ENCODE measurements at places on chromosomes 6 and 20.

DNA sequence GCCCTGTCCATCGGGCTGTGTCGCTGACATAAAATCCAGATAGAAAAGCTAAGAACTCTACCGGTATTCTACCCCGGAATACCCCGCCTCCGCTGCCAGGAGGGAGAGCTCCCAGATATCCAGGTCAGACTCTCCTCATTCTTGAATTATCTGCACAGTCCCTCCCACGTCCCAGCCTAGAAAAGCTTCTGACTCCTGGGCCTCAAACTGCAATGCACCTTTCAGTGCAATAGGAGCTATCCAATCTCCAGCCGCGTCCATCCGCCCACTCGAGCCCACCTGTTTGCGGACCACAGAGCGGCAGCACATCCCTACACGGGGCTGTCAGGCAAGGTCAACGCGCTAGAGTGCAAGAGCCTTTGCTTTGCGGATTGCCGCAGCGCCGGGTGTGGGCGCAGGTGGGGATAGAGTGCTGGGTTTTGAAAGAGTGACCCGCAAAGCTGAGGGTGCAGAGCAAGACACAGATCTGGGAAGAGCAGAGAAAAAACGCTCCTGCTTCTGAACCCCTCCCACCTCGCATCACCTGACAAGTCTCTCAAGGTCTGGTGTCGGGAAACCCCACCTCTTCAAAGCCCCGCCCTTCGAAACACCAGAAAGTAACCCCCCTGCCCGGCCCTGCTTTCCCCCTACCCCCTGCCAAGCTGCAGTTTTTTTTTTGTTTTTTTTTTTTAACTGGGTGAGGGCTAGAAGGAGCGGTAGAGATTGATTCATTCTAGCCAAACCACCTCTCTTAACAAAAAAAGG lies 1.3 kb downstream of the TAPBP start:
- DNase-seq = no peak

- DNase-seq = no peak
Measured at GRCh38 chr20:15544742-15545141, 1028.5 kb downstream of the KIF16B start.

GRCh38 chr6:107539849-107540464 lies 50.0 kb downstream of the SOBP start:
- DNase-seq = no peak

DNA sequence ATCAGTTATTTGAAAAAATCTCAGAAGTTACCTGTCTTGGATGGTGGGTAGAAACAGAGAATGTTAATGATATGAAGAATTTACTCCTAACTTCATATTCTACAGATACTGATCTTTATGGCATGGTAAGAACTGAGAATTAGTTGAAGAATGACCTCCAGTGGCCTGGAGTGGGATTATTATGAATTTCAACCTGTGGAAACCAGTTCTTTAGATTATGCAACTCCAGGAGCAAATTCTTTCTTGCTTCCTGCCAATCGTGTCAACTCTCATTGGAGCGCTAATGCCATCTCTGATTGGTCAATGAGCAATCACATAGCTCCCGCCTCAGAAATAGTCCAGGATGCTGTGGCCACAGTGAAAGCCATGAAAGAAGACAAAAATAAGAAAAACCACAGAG lies 40.6 kb downstream of the LYRM2 start:
- no peak for DNase-seq

DNA sequence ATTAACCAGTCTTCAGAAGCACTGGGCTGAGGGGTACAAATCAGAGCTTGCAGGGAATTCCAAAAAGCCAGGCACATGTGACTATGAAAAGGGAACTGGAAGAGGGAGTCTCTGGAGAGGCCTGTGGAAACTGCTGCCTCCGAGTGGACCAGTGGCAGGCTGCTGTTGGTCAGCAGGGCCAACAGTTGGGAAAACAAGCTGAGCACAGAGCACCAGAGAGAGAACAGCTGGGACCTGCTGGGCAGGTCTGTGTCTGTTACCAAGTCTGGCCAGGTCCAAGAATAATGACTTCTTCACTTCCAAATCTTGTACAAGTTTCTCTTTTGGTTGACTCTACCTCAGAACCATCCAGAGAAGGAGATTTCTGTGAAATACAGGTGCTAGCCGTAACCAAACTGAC lies 81.4 kb downstream of the LIN28B start:
- peak; percentile 27 for DNase-seq

- DNase-seq = no peak
Measured at GRCh38 chr6:33164176-33164575, 28.1 kb downstream of the COL11A2 start.

- no peak for DNase-seq
Measured at GRCh38 chr20:51510936-51511605, 31.4 kb downstream of the NFATC2 start.

GRCh38 chr6:40556881-40557280 lies 30.3 kb downstream of the LRFN2 start:
- DNase-seq = no peak

GRCh38 chr6:18530201-18530600 lies 143.1 kb downstream of the RNF144B start:
- DNase-seq = no peak

DNA sequence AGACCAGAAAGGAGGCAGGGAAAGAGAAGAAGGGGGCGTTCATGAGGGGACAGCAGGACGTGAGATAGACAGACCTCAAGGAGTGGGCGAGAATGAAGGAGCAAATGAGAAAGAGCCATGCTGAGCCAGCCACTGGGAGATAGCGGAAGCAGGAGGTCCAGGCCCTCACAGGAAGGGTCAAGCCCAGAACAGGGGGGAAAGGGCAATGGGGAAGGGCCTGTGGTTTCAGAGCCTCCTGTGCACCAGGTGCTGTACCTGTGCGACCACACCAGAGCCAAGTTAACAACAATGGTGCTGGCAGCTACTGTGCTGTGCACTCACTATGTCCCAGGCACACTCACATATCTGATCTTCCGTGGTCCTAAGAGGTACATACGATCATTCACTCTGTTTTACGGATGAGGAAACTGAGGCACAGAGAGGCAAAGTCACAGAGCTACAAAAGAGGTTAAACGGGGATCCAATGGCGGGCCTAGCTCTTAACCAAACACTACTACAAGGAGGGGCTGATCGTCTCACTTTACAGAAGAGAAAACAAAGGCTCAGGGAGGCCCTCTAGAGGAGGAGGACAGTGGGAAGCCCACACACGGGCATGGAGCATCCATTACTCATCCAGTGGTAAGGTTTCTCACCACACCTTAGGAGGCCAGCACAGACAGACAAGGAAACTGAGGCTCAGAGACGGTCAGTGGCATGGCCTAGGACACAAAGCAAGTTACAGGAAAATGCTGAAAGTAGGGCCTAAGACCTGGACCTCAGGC lies 129.1 kb downstream of the PREX1 start:
- no peak for DNase-seq

DNA sequence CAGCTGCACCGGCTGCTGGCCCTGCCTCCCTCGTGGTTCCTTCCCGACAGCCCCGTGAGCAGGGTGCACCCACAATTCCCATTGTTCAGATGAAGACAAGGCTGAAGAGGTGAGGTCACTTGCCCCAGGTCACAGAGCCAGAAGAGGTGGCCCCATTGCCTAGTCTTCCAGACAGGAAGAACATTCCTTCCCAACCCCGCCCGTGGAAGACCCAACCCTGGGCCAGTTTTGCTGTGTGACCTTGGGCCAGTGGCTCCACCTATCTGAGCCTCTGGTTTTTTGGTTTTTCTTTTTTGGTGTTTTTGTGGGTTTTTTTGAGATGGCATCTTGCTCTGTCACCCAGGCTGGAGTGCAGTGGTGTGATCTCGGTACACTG lies 61.7 kb downstream of the RIPOR3 start:
- no peak for DNase-seq

GRCh38 chr20:1907586-1907985 lies 12.4 kb downstream of the SIRPA start:
- DNase-seq = peak; percentile 52

- no peak for DNase-seq
Measured at GRCh38 chr6:8442150-8442549, 6.8 kb upstream of the SLC35B3 start.

DNA sequence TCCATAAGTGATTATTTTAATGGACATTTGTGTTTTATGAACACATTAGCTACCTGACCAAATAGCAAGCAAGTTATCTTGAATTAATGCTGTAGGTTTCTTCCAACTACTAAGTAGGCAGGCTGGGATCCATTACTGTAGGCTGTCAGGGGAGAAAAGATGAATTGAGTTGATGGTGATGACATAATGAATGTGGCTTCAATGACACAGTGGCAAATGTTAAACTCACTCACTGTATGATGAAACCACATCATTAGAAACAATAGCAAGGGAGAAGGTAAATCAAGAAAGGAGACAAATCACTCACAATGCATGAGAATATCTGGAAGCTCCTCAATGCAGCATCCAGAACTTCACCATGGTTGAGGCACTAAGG lies 529.7 kb upstream of the CITED2 start:
- no peak for DNase-seq

DNA sequence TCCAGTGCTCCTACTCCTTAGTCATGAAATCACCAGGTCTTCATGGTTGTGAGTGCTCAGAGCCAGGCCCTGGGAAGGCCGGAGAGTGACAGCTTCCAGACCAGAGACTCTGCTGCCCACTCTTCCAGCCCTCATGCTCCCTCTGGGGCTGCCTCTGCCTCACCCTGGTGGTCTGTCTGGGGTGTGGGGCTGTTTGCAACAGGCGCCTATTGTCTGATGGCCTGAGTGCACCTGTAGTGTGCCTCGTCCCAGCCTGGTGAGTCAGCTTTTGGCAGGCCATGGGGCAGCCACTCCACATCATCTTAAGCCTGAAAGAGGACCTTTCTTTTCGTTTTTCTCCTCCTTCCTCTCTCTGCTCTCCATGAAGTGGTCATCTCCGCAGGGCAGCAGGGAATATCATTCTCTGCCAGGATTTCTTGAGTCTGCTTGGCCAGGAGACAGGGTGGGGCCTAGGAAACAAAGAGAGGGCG lies 173.8 kb downstream of the VEGFA start:
- DNase-seq = peak; percentile 34

- no peak for DNase-seq
Measured at GRCh38 chr20:22728146-22728745, 143.9 kb upstream of the FOXA2 start.

GRCh38 chr6:163149279-163149848 lies 265.2 kb upstream of the QKI start:
- DNase-seq = no peak

DNA sequence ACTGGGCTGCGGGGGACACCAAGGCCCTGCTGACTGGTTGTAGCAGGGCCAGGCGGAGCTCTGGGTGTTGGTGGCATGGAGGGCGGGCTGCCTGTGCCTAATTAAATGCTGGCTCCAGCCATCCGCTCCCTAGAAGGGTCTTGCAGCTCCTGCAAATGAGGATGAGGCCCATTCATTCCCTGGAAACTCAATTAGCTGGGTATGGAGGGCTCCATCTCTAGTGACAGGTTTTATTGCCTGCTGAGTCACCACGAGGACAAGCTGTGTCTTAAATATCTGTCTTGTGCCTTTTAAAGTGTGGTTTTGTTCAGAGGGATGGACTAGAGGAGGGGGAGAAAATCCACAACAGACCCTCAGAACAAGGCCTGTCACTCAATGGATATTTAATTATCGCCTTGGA lies 60.9 kb downstream of the SULF2 start:
- DNase-seq = no peak

DNA sequence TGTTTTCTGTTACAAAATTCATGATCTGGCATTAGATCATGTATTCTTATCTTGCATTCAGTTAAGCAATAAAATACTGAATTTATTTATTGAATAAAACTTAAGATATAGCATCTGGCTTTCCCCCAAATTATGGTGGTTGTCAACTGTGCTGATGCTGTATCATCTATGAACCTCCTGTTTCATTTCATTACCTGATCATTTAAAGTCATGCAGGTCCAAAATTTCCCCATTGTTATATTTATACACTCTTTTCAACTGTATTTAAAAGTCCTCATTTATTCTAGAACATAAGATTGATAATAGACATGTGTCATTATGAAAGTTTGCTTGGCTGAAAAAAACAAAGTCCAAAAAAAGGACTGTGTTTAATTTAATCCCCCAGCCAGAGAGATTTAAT lies 627.4 kb upstream of the ADGRB3 start:
- DNase-seq = no peak

GRCh38 chr6:2147766-2148448 lies 97.5 kb downstream of the GMDS start:
- DNase-seq = no peak

GRCh38 chr6:28349344-28349891 lies 329 bp upstream of the ZKSCAN3 start:
- no peak for DNase-seq

DNA sequence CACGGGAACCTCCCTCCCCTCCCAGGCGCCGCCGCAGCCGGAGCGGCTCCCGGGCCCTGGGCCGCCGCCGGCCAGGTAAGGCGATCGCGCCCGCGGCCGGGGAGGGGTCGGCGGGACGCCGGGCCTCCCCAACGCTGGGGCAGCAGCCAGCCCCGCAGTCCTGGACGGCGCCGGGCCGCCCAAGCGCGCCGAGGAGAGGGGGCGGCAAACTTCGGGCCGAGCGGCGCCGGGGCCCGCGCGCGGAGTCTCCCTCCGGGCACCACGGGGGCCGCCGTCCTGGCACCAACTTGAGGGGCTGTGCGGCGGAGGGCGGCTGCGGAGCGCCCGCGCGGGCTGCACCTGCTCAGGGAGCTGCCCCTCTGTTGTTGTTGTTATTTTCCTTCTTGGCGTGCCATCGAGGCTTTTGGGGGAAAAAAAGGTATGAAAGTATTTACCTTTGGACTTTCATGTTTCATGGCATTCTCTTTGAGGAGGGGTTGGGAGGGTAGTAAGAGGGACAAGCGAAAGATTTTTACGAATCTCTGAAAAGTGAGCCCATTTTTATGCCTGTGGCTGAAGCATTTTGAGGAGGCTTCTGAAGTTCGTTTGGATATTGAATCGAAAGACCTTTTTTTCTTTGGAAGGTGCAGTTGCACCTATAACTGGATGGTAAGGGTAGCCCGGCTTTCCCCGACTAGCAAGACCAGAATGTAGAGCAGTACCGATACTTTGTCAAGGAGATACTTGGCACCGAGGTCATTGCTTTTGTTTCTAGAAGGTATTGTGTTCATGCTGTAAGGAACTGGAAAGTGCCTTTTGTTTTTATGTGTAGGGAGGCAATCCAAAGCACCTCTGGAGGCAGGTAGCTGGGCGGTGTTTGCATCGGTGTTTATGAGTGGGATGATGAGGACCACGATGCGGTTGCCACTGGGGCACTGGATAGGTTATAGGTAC lies at the start of gene RNF182:
Gene RNF182, plus strand, starts transcription at position 4 of the 933 bp plus-strand sequence. CDS start 52,168 bp downstream, outside the sequence.
- DNase-seq = peak; percentile 27

DNA sequence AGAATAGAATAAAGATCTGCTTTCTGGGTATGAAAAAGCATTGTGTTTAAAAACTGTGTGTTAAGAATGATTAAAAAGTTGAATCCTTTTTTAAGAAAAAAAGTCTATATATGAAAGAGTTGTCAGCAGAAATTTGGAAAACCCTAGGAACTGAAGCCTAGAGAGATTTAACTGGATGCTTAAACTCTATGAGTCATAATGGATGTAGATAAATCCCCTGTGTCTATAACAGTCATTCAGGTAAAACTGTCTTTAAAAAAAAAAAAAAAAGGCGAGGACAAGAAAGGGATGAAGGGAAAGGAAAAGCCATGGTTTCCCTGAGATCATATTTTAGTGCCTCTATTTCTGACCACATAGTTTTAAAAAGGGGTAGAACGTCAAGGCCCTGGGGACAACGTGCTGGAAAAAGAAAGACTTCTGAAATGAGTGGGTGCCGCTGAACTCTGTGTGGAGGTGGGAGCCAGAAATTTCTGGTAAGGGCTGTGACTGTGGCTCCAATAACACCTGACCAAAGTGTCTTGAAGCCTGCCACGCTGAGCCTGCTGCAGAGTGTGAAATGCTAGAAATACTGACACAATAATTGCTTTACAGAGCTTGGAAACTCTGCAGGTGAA lies 302.6 kb upstream of the ARID1B start:
- DNase-seq = no peak

Data from heart left ventricle (tissue), 16 donors.